Bone marrow (tissue), 2 donors: ENCODE measurements at places on chromosomes 6 and 20.

- DNase-seq, result no peak
Measured at GRCh38 chr6:105981002-105981887, 104.9 kb upstream of the PRDM1 start.

- DNase-seq, result no peak
Measured at GRCh38 chr20:4134861-4135379, 119.6 kb upstream of the RNF24 start.

- DNase-seq, result no peak
Measured at GRCh38 chr20:49983123-49983847, 505 bp downstream of the SNAI1 start.

- DNase-seq, result no peak
Measured at GRCh38 chr20:59988141-59988540, 29.9 kb downstream of the CDH26 start.

- no peak for DNase-seq
Measured at GRCh38 chr6:21914121-21914973, 320.8 kb downstream of the SOX4 start.

- no peak for DNase-seq
Measured at GRCh38 chr6:46894433-46894832, 27.3 kb downstream of the ADGRF5 start.

GRCh38 chr6:132490478-132491204 lies 22.3 kb downstream of the STX7 start:
- DNase-seq, result no peak

DNA sequence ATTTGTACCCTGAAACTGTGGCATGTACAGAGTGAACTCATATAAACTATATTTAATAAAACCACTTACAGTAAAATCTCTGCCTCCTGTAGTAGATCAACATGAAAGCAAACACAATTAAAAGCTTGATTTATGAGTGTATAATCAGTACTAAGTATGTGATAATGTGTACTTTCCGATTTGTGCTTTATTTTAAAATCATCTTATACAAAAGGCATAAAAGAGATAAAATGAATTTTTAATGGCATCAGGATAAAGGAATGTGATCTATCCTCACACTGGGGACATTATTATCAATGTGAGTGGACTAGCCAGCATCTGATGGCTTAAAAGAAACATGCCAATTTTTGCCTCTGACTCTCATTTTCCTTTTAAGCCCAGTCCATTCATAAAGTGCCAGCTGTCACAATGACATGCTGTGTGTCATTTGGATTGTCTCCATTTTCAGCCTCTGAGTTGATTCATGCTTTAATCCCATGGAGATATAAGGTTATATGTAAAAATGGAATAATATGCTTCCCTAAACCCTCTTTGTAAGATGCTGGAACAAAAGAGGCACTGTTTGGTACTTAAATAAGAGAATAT lies 831.6 kb upstream of the EYS start:
- DNase-seq, result no peak

GRCh38 chr20:57525328-57526086 lies 567 bp upstream of the CTCFL start:
- DNase-seq, result no peak

DNA sequence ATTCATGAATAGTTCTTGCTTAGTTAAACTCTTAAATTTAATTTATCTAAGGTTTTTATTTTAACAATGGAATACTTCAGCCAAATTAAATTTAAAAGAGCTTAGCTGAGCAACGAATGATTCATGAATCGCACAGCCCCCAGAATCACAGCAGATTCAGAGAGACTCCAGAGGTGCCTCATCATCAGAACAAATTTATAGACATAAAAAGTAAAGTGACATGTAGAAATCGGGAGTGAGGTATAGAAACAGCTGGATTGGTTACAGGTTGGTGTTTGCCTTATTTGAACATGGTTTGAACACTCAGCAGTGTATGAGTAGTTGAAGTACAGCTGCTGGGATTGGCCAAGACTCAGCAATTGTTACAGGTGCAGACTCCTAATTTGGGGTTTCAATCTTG lies 132.7 kb upstream of the MAP3K4 start:
- no peak for DNase-seq

GRCh38 chr6:112501705-112502104 lies 154.6 kb downstream of the RFPL4B start:
- no peak for DNase-seq

- no peak for DNase-seq
Measured at GRCh38 chr6:166351715-166352285, 9.5 kb upstream of the SFT2D1 start.

GRCh38 chr6:15905488-15906419 lies 223.1 kb upstream of the MYLIP start:
- DNase-seq, result no peak

DNA sequence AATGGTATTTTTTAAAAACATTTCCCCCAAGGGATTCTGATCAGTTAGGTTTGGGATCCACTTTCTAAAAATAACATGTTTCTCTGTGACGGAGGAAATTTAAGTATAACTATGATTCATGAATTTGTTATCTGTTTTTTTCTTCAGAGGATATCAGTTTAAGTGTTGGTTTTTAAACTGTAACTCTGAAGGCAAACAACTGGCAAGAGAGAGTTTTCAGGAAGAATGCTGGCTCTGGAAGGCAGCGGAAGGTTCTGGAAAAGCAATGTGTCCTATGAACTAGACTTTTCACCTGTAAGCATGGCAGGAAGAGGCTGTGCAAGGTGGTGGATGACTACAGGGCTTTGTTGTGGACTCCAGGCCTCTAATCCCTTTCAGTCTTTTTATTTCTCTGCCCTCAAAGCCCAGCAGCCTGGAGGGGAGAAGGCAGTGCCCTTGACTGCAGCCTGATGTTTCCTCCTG lies 153.1 kb downstream of the GMPR start:
- no peak for DNase-seq

DNA sequence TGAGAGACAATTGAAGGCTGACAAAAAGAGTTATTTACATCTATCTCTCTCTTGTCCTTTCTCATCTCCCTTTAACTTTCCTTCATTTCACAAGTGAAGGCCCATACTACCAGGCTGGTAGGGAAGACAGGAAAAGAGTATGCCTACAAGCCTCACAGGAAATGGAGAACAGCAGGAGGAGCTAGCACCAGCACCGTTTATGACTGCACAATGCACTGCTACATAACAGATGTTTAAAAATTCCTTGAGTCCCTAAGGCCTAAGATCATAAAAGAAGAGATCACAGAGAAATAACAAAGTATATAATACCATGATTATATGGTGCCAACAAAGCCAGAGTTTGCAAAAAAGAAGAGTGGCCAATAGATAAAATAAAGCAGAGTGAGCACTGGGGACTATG lies 194.8 kb downstream of the UNC5CL start:
- DNase-seq, result no peak

GRCh38 chr20:17654649-17655285 lies 27.3 kb downstream of the RRBP1 start:
- DNase-seq, result no peak

DNA sequence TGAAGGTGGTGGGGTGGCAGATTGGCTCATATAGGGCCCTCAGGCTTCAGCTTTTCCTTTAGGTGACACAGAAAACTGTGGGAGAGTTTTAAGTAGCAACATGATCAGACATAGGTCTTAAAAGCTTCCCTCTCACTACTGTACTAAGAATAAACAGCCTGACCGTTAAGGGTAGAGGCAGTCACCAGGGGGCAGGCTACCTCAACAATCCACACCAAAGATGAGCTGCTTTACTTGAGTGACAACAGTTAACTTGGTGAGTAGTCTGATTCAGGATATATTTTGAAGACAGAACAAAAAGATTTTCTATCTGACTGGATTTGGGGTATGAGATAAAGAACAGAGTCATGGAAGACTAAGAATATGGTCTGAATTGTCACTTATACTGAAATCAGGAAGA lies 193.1 kb upstream of the SHLD1 start:
- no peak for DNase-seq

- DNase-seq, result no peak
Measured at GRCh38 chr20:24241466-24241865, 228.0 kb upstream of the SYNDIG1 start.

DNA sequence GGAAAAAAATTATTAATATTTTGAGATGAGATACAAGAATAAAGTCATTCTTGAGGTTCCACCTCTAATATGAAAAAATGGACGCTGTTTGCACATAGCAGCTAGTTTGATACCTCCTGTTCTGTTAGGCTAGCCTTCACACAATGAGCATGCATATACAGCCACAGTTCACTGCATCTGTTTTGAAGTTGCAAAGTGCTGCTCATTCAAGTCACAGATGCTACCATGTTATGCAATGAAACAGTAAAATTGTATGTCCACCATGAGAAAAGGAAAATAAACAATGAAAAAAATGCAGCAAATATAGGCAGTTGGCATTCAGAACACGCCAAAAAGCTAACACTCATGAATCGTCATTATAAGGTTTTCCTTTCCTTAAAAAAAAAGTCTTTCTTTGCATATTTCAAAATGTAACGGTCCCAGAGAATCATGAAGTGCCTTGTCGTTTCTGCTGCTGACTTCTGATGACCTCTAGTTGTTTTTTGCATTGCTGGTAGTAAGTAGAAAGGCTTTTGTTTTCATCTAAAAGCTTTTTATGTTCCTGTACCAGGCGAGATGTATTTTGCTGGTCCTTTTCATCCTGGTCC lies 70.7 kb downstream of the MAP3K7 start:
- DNase-seq, result no peak

GRCh38 chr6:163814494-163815364 lies 400.2 kb downstream of the QKI start:
- no peak for DNase-seq

- no peak for DNase-seq
Measured at GRCh38 chr20:24357177-24357576, 112.3 kb upstream of the SYNDIG1 start.

GRCh38 chr20:36272547-36273220 lies 33.5 kb upstream of the DLGAP4 start:
- no peak for DNase-seq
